ENCODE measurements at places on chromosomes 7 and 10.

- DNase-seq, result no peak
Observed at GRCh38 chr7:79272938-79273337, 180.5 kb downstream of the MAGI2 start.

DNA sequence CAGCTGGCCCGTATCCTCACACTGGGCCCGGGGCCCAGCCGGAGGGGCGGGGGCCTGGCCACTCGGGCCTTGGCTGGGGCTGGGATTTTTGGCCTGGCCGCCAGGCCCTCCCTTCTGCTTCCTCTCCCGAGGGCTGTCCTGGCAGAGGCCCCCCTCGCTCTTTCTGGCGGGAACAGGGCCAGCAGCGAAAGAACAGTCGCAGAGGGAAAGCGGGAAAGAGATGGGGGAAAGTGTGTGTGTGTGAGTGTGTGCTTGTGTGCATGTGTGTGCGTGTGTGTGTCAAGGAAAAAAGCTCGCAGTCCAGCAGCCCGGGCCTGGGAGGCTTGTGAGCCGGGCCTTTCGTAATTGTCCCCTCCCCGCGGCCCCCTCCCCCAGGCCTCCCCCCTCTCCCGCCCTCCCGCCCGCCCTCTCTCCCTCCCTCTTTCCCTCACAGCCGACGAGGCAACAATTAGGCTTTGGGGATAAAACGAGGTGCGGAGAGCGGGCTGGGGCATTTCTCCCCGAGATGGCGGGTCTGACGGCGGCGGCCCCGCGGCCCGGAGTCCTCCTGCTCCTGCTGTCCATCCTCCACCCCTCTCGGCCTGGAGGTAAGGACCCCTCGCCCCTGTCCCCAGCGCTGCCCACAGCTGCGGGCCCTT lies at the start of gene ELN:
ELN (plus strand) TSS at position 491 of the 638 bp plus-strand sequence; CDS start at position 506, 15 bp downstream.
- DNase-seq, result peak; percentile 66

DNA sequence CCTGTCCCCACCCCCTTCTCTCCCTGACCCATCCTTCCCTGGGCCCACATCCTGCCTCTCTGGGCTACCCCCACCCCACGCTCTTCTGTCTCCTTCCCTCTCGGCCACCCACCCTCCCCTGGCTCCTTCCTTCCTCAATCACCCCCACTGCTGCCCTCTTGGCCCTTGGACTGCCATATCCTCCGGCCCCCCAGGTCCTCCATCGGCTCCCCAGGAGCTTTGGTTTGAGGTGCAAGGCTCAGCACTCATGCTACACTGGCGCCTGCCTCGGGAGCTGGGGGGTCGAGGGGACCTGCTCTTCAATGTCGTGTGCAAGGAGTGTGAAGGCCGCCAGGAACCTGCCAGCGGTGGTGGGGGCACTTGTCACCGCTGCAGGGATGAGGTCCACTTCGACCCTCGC lies 10.9 kb downstream of the EPHB6 start:
- DNase-seq, result no peak

GRCh38 chr10:49679480-49679893 lies at the start of gene C10orf53:
Gene C10orf53 (plus strand): TSS chr10:49679651. CDS start chr10:49679698, 47 bp downstream.
- peak; percentile 43 for DNase-seq

GRCh38 chr10:51029172-51029641 lies 45.1 kb upstream of the PRKG1 start:
- DNase-seq, result no peak

- DNase-seq, result no peak
Observed at GRCh38 chr10:47092831-47093230, 181.6 kb downstream of the PTPN20 start.

DNA sequence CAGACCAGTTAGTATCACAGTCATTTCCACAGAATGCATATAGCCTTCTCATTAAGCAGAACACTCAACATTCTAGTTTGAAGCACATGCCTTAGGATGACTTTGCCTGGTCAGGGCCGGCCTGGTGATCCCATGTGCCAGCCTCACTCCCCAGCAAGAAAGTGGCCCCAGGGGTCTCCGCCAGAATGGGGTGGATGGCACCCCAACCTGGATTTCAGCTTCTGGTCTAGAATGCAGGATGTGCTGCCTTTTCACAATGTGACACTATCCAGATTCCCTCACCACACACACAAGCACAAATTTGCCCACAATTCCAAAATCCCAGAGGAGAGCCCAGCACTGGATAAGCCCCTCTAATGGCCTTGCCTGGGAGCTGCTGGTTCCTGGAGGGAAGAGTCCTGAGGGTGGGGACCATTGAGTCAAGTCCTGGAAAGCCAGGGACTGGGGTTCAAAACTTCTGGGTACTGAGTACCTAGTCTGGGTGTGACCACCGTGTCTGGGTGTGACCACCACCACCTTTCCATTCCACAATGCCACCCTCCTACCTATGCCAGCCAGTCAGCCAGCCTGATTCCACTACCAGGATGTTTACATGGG lies 41.5 kb upstream of the GPAM start:
- no peak for DNase-seq

- DNase-seq, result no peak
Observed at GRCh38 chr10:127149501-127150081, 46.8 kb downstream of the INSYN2A start.

DNA sequence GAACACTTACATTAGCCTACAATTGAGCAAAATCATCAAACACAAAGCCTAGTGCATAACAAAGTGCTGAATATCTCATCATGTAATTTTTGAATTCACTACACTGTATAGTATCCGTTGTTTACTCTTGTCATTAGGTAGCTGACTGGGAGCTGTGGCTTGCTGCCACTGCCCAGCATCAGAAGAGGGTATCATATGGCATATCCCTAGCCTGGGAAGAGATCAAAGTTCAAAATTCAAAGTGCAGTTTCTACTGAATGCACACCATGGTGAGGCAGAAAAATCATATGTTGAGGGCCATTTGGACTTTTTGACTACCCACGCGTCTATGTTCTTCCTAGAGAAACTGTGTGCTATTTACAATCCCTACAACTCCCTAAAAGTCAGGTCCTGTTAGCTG lies 7.5 kb upstream of the ZC3HAV1 start:
- DNase-seq, result no peak

DNA sequence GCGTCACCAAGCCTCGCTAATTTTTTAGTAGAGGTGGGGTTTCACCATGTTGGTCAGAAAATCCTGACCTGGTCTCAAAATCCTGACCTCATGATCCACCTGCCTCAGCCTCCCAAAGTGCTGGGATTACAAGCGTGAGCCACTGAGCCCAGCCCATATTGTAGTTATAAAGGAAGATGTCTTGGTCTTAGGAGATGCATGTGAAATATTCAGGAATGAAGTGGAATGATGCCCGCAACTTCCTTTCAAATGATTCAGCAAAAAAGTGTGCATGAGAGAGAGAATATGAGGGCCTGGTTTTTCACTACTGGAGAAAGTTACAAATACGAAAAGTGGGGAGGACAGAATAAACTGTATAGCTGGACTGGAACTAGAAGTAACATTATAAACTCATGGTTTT lies 15.9 kb downstream of the TMEM209 start:
- no peak for DNase-seq

- no peak for DNase-seq
Observed at GRCh38 chr7:115328018-115328417, 406.1 kb downstream of the MDFIC start.

GRCh38 chr10:17597386-17597785 lies 19.8 kb downstream of the HACD1 start:
- DNase-seq, result no peak

DNA sequence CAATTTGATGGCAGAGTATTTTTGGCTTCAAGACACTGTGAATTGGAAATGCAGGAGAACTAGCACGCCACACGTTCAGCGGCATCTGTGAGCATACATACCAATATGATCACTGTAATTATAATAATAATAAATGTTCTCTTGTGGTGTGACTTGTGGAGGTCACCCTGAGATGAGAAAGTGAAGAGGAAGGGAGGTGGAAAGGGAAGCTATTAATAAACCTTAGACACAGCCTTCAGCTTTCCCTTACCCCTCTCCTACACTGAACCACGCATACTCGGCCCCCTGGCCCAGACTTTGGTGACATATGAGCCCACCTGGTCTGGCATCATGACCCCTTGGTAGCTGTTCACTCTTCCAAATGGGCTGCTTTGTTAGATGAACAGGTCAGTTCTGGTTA lies 139.1 kb downstream of the SORCS3 start:
- DNase-seq, result no peak

GRCh38 chr10:96642973-96643372 lies 56.2 kb upstream of the TM9SF3 start:
- peak; percentile 86 for DNase-seq

GRCh38 chr10:69835875-69836730 lies 34.4 kb downstream of the COL13A1 start:
- DNase-seq, result no peak

- no peak for DNase-seq
Observed at GRCh38 chr10:5743736-5744135, 59.1 kb downstream of the TASOR2 start.

GRCh38 chr7:30201161-30201666 lies 66.4 kb downstream of the MTURN start:
- DNase-seq, result no peak

DNA sequence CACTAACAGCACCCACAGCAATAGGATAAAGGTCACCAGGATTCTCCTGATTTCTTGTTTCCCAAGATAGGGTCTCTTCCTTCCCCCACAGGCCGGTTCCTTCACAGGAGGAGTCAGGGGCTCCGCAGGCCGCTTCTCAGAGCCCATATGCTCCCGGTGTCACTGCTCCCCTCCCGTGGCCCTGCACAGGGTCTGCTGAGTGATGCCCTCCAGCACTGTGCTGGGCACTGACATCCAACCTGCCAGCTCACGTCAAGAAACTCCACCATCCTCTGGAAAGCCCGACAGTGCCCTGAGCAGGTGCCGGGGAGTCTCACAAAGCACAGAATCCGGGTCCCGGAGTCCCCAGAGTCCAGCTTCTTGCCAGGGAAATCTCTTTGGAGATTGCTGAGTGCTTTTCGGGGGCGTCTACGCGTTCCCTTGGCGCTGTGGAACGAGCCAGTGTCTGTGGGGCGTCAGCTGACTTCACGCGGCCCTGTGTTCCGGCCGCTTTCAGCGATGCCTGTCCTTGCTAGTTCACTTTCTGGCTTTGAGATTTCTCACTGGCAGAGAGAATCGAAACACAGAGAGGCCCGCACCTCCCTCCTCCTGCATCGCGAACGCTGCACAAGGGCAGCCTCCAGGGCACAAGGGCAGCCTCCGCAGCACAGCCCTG lies 567.5 kb downstream of the DNAJB6 start:
- no peak for DNase-seq

GRCh38 chr7:96718107-96719003 lies 8.7 kb upstream of the SEM1 start:
- DNase-seq, result no peak

DNA sequence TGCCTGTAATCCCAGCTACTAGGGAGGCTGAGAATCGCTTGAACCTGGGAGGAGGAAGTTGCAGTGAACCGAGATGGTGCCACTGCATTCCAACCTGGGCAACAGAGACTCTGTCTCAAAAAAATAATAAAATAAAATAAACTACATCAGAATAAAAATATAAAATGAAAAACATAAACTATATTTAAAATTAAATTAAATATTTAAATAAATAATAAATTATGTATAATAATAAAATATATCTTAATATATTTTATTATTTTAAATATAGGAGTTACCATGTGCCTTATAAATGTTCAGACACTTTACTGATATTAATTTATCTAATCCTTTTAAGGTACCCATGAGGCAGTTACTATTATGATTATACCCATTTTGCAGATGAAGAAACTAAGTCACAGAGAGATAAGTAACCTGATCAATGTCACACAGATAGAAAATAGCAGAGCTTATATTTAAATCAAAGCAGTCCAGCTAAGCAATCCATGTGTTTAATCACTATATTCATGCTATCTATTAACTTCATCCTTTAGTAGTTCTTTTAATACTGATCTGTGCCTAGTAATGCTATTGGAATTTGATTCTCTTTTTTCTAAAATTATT lies 30.3 kb upstream of the MET start:
- no peak for DNase-seq

DNA sequence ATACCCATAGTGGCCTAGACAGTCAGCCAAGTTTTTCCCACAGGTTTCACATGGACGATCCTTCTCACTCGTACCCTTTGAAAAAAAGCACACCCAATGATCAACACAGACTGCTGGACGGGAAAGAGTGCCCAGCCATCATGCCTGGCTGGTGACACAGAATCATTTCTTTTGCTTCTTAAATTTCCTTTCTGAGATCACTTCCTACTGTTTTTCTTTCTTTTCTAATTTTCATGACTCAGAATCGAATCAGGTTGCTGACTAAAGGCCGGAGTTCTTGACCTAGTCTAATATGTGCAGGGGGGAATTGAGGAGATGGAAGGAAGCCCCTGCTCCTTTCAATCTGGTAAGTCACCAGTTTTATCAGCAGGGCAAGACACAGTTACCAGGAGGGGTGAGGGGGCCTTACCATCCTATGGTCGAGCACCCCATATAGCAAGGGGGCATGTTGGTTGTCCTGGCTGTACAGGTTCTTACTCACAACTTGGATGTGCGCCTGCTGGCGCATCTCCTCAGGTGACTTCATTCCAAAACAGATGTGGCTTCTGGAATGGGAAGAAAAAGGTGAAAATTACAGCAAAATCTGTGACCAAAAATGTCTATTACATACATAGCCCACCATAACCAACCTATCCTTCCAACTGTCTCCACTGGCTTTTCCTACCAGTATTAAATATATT lies 3.5 kb downstream of the POLR3A start:
- no peak for DNase-seq

DNA sequence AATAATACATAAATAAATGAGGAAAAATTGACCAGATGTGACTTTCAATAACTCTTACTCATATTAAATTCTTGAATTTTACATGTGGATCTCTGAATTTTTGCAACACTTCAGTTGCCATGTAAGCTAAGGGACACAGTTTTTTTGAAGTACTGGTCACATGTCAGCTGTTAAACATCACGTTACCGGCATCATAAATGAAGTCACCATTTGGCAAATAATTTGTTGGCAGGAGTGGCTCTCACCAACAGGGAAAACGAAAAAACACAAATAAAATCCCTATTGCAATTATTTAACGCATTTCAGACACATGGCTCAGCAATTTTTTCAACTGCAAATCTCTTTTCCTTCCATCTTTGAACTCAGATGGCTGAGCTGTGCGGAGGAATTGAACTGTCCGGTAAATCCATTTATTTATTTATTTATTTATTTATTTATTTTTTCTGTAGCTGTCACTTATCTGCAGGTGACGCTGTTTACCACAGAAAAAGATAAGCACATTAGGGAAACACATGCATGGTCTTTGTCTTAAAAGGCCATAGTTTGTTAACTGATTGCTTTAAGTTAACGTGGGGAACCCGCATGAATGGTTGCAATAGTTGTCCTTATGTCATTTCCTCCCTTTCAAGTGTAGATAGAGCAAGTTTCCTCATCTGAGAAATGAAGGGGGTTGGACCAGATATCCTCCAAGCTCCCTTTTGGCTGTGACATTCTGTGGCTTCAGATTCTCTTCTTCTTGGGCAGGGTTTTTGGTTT lies 64.7 kb upstream of the JAZF1 start:
- no peak for DNase-seq

GRCh38 chr10:30591249-30591670 lies 38.3 kb downstream of the LYZL2 start:
- peak; percentile 56 for DNase-seq

GRCh38 chr10:92696606-92697383 lies 7.0 kb downstream of the HHEX start:
- no peak for DNase-seq
